ENCODE measurements at places on chromosomes 6 and 20. TPM values are rescaled to one million over a fixed set of nuclear protein-coding genes. Genes with fewer than 3 reads are reported as not detected.

DNA sequence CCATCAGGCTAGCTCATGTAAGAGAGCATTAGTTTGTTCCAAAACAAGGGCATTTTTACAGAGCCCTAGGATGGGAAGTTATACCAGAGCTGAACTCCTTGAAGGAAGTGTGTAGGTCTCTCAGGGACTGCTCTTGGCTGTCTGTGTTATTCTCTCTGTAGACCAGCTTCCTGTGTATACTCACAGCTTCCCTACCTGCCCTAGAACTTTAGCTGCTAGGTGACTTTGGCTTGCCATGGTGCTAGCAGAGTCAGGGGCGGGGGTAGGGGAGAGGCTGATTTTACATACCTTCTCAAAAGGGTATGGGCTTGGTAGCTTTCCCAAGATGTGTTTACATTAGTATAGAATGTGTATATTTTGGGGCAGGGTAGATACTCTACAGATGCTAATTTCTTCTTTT is 17.4 kb downstream of the MAPRE1 start:
- DNase-seq, result no peak

GRCh38 chr6:81366972-81367371 is 385.5 kb downstream of the TENT5A start:
- DNase-seq, result no peak

GRCh38 chr6:6724539-6725467 is 136.3 kb downstream of the LY86 start:
- peak; percentile 88 for DNase-seq

GRCh38 chr6:9621276-9621675 is 793.6 kb downstream of the TFAP2A start:
- no peak for DNase-seq

GRCh38 chr6:84582997-84583396 is 181.4 kb downstream of the TBX18 start:
- no peak for DNase-seq

- DNase-seq, result no peak
These were observed 67.0 kb downstream of the RSPO3 start for GRCh38 chr6:127185437-127185995.

DNA sequence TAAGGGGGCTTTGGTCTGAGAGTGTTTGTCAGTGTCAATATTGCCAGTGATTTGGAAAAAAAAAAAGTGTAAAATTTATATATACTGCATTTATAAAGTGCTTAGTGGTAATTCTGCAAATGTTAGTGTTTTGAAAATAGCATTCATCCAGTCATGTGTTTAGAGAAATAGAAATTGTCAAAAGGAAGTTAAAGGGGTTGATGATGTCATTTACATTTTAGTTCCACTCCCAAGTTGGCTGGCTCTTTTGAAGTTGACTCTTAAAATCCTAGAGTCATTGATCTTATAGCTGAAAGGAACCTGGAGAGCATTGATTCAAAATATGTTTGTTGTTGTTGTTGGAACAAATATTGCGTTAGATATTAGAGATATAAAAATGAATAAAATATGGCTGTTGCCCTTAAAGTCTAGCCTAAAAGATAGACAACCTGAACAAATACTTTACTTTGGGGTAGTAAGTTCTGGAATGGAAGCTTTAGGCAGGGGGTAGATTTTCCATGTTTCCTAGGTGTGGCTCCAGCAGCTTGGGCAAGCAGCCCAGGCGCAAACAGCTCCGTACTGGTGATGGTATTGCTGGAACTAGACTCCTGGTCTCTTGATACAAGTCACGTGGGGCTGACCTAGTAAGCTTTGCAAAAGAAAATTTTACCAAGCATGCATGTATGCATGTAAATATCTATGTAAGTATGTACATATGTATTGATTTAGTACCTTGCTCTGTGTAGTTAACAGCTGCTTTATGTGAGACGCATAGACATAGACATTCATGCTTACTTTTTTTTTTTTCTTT is 46.3 kb downstream of the HIVEP1 start:
- no peak for DNase-seq

DNA sequence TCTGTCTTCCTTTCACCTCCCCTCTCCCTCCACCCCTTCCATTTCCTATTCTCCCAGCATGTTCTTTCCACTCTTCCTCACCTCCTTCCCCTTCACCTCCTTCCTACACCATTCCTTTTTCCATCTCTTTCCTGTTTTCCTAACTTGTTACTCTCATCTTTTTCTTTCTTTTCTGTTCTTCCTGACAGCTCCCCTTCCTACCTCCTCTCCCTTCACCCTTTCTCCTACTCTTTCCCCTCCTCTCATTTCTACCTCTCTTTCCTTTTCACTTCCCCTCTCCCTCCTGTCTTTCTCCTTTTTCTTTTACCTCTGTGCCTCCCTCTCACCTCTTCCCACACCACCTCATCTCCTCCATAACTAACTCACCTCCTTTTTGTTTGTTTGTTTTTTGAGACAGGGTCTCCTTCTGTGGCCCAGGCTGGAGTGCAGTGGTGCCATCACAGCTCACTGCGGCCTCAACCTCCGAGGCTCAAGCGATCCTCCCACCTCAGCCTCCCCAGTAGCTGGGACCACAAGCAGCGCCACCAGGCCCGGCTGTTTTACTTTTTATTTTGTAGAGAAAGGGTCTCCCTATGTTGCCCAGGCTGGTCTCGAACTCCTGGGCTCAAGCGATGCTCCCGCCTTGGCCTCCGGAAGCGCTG is 864 bp upstream of the ARFGEF2 start:
- no peak for DNase-seq

DNA sequence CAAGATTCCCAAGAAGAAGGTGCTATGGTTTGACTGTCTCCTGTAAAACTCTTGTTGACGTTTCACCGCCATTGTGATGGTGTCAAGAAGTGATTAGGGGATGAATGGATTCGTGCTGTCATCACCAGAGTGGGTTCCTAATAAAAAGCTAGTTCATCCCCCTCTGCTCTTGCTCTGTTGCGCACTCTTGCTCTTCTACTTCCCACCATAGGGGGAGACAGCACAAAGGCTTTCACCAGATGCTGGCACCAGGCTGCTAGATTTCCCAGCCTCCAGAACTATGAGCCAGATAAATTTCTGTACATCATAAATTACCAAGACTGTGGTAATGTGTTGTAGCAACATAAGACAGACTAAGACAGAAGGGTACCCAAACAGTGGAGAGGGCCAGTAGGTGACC is 21.6 kb upstream of the CCDC28A start:
- no peak for DNase-seq

GRCh38 chr20:22722811-22723210 is 138.4 kb upstream of the FOXA2 start:
- no peak for DNase-seq

DNA sequence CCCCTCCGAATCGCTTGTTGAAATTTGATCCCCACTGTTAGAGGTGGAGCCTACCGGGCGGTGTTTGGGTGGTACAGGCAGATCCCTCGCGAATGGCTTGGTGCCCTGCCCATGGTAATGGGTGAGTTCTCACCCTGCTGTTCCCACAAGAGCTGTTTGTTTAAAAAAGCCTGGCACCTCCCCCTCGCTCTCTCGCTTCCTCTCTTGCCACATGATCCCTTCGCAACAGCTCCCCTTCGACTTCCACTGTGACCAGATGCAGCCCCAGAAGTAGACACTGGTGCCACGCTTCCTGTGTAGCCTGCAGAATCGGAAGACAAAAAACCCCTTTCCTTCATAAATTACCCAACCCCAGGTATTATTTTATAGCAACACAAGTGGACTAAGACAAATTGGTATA is 292.2 kb upstream of the QKI start:
- no peak for DNase-seq

- no peak for DNase-seq
These were observed 2.8 kb upstream of the GINM1 start for GRCh38 chr6:149563203-149563927.

- DNase-seq, result no peak
These were observed 340.2 kb downstream of the HACE1 start for GRCh38 chr6:104519566-104519965.

- DNase-seq, result no peak
These were observed 48.4 kb upstream of the SNAP25 start for GRCh38 chr20:10170261-10170660.

- peak; percentile 80 for DNase-seq
These were observed 1938.5 kb upstream of the DEFB115 start for GRCh38 chr20:29318871-29319461.

DNA sequence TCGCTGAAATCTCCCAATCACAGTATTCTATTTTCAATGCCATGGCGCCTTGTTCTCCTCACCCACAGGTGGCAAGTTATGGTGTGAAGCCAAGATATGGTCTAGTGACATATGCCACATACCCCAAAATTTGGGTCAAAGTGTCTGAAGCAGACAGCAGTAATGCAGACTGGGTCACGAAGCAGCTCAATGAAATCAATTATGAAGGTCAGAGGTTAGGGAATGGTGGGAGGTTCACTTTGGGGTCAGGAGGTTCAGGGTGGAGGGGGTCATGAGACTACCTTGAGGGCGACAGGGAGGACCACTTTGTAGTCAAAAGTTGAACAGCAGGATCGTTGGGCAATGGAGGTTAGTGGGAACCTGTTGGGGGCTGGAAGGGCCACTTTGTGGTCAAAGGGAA is 2.4 kb downstream of the CFB start:
- DNase-seq, result no peak

GRCh38 chr6:108074057-108074358 is 533 bp downstream of the OSTM1 start:
- DNase-seq, result peak; percentile 87

- no peak for DNase-seq
These were observed 22.1 kb upstream of the KCNK5 start for GRCh38 chr6:39251406-39251805.

GRCh38 chr6:39280247-39280731 is 33.9 kb downstream of the KCNK17 start:
- DNase-seq, result peak; percentile 86

- no peak for DNase-seq
These were observed 29.5 kb downstream of the CDYL start for GRCh38 chr6:4805553-4806336.

GRCh38 chr6:112284603-112285002 is 30.2 kb upstream of the LAMA4 start:
- no peak for DNase-seq

- DNase-seq, result no peak
These were observed 174.1 kb downstream of the ADAT2 start for GRCh38 chr6:143276436-143276835.

- no peak for DNase-seq
These were observed 364.3 kb upstream of the HS3ST5 start for GRCh38 chr6:114707081-114707620.

DNA sequence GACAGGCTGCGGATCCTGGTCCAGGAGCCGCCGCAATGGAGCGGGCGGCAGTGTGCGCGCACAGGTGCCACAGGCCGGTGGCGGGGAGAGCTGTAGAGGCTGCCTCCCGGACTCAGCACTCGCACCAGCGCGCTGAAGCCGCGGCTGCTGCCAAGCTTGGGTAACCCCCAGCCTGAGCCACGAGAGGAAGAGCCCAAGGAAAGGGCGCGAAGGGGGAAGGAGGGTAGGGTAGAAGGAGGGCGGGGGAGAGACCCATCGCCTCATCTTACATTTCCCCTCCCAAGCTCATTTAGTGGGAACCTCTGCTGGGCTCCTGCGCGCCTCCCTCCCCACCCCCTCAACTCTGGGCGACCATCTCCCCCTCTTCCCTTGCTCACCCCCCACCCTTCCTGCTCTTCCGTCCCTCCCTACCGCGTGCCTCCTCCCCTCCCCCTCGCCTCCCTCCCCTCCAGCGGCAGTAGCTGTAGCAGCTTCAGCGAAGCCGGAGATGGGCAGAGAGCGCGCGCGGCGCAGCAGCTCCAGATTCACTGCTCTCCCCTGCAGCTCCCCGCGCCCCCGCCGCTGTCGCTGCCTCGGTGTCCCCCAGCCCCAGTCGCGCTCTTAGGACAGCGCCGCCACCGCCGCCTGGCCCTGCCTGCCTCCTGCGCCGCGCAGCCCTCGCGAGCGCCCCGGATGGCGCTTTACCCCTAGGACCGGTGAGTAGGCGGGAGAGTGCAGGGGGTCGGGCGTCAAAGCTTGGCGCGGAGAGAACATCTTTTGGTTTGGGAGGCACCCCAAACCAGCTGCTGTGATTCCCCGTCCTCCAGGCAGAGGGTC is at the start of gene FUT9:
Gene FUT9 (plus strand): TSS at position 457 of the 816 bp plus-strand sequence. CDS start 187,182 bp downstream, outside the sequence.
- DNase-seq, result peak; percentile 73

The MYLIP gene
- total RNA-seq, result 28.8 TPM

The PTPRT gene
- total RNA-seq, result 0.19 TPM

The DNMT3B gene
- 0.56 TPM for total RNA-seq

The AGPAT4 gene
- 12.8 TPM for total RNA-seq

The TRIM40 gene
- total RNA-seq, result not detected

The SLC26A8 gene
- total RNA-seq, result 0.42 TPM

The NKAIN2 gene
- total RNA-seq, result 0.23 TPM

The PCIF1 gene
- total RNA-seq, result 35.7 TPM

The SAMD10 gene
- 1.1 TPM for total RNA-seq

The GLO1 gene
- total RNA-seq, result 40.3 TPM

The WFDC6 gene
- not detected for total RNA-seq

Measured in posterior vena cava (tissue), 2 donors.